ENCODE measurements at places on chromosomes 1 and 21.

GRCh38 chr1:90434460-90434859 is 282.6 kb downstream of the BARHL2 start:
- DNase-seq, result no peak

- DNase-seq, result no peak
These were observed 25.1 kb upstream of the HTR1D start for GRCh38 chr1:23242414-23242813.

DNA sequence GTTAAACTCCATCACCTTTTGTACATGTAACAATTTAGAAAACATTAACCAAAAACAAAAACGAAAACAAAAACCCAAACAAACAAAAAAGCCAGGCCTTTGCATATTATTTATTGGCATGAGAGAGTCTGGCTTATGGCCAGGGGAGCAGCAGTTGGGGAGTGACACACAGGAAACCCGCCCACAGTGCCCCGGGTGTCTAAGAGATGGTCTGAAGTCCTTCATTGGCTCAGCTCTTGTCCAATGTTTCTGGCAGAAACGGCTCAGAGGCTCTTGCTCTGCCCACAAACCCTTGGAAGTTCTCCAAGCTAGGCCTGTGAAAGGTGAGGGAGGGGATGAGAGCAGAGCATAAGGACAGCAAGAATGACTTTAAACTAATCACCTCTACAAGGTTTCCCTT is 131.5 kb downstream of the CNIH3 start:
- peak; percentile 79 for DNase-seq

DNA sequence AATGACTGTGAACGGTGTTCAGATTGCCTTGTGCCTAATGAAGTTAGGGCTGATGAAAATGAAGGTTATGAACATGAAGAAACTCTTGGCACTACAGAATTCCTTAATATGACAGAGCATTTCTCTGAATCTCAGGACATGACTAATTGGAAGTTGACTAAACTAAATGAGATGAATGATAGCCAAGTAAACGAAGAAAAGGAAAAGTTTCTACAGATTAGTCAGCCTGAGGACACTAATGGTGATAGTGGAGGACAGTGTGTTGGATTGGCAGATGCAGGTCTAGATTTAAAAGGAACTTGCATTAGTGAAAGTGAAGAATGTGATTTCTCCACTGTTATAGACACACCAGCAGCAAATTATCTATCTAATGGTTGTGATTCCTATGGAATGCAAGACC is 96.6 kb downstream of the ZFYVE9 start:
- DNase-seq, result no peak

DNA sequence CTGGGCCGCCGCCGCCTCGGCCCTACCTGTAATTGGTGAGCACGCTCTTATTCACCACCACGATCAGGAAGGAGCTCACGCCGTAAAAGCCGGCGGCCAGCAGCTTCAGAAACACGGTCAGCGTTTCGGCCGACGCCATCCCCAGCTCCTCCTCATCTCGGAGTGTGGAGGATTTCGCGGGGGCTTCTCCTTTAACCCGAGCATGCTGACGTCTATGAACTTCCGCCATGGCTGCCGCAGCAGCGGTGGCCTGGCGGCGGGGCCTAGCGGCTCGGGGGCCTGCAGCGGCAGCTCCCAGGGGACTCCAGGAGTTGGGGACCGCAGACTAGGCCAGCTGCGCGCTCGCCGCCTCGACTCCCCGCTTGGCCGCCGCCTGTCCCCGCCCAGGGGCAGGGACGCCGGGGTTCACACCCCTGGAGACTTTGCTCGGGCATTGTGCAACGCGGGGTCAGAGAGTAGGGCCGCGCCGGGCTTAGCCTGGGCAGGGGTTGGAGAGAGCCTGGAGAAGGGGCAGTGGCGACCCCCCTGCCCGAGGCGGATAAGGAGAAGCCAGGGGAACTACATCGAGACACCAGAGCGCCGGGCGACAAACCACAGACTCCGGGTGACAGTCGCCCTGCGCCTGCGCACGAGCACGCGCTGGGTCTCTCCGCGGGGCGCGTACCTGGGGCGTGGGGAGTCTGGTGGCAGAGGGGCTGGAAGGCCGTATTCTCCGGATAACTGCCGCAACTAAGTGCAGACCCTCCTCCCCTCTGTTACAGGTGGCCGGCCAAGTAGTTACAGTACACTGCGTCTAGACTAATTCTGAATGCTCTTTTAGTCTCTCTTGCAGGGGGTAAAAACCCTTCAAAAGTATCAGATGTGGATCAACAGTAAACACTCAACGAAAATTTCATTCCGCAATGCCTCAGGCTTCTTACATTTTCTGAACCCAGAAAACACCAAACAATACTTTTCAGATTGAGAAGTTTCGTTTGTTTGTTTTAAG is at the start of gene SLC35D1:
Gene SLC35D1 (minus strand): TSS at position 364 of the 988 bp plus-strand sequence. CDS start 135 bp downstream, at position 229.
- peak; percentile 91 for DNase-seq

- peak; percentile 8 for DNase-seq
These were observed 941 bp upstream of the TBCE start for GRCh38 chr1:235366286-235366685.

DNA sequence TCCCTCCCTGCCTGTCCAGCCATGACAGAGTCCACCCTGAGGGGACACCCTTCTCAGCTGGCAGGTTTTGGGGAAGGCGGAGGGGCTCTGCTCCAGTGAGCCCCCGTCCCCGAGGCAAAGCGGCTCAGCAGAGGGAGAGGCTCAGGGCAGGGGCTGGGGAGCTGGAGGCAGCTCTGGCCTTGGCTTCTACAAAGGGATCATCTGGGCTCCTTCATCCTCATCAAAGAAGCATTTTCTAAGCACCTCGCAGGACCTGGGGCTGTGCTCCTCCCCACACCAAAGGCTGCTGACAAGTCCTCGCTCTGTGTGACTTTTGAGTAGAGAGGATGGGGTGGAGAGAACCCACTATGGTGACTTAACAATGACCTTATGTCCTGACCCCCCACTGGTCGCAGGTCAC is 21.0 kb upstream of the CLSTN1 start:
- DNase-seq, result no peak

DNA sequence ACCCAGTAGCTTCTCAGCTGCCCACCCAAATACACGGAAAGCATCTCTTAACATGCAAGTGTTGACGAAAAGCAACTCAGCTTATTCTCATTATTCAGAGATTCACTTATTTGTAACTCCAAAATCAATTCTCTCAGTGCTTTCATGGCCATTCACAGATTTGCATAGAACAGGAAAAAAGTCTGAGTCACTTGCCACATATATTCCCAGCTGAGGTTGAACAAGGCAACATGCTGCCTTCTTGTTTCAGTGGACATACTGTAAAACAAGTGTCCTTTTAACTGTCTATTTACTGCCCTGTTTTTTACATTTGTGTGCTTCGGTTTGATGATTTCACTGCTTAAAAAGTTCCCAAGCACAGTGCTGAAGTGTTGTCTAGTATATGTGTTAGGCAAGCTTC is 273.0 kb downstream of the LTN1 start:
- DNase-seq, result no peak

- DNase-seq, result no peak
These were observed 254.9 kb downstream of the RHOU start for GRCh38 chr1:228989992-228990827.

DNA sequence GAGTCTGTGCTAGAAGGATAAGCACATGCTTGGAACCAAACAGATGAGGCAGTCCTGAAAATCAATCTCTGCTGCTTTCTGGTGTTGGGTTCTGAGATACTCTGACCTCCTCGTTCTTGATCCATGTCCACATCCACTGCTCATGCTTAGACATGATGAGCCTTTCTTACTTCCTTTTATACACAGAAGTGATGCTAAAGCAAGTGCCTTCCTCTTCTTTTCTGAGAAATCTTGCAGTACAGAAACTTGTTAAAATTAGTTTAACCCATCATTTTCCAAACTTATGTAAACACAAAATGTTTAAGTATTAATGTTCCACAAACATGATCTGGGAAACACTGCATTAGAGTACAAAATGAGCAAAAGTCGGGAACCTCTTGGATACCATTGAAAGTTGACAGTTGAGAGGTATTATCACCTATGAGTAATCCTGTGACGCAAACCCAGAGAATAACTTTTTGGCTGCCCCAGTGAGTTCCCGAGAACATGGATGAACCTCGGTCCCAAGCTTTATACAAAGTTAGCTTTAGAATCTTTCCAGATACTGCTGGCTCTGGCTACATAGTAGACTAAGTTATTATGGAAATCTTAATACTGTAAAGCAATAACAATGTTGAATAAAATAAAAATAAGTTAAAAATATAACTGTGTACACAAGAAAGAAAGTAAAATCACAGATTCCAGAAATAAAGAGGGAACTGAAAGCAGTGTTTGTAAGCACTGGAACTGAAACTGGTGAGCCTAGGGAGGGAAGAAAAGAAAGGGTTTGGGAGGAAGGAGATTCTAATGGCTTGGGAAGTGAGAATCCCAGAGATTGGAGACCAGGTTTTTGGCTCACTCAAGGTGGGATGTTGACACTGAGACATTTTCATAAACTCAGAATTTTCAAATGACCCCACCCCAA is 429.3 kb upstream of the RUNX1 start:
- no peak for DNase-seq

- no peak for DNase-seq
These were observed 2.5 kb downstream of the CSDE1 start for GRCh38 chr1:114755006-114755931.

DNA sequence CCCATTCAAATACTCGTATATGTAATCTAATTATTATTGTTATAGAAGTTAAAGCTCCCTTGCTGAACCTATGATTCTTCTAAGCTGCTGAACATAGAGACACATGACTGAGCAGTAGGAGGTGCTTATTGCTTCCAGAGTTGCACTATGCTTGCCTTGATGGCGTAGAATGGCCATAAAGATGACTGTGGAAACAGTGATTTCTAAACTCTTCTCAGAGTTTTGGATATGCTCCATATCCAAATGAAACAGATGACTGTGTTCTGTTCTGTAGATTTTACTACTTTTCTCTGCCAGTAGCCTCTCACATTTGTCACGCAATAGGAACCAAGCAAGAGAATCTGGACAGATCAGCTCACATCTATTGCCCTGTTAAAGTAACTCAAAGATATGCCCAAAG is 88.1 kb upstream of the CACYBP start:
- DNase-seq, result no peak

- DNase-seq, result no peak
These were observed 18.8 kb upstream of the SCCPDH start for GRCh38 chr1:246705368-246705767.

GRCh38 chr1:77891200-77891599 is 2.8 kb downstream of the NEXN start:
- no peak for DNase-seq

- no peak for DNase-seq
These were observed 36.8 kb upstream of the PODN start for GRCh38 chr1:53025034-53025768.

DNA sequence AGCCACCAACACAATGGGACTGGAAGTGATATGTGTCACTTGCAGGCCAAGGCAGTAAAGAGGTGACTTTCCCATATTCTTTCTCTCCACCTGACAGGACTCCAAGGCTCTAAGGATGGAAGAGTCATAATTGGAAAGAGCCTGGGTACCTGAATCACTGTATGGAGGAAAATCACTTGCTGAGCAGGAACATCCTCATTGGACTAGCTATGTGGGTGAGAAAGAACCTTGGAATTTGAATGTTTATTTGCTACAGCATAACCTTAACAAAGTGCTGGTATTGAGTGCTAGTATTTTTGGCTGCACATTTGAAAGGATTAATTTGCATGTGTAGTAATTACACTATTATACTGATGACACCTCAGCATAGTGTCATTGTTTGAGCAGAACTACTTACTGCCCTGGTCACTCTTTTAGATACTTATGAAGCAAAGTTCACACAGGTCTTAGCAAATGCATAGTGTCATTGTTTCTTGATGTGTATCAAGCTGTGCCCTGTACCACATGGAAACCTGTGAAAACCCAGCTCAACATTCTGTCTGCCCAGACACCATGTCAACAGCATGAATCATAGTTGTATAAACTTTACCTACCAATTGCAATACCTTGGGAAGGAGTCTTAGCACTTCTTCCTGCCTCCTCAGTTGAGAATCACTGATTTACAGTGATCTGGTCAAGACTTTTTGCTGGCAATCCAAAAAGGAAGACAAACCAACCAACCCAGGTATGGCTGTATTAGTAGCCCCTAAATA is 5.1 kb upstream of the S100A10 start:
- DNase-seq, result no peak

GRCh38 chr21:34801519-34802132 is 132.8 kb downstream of the CLIC6 start:
- DNase-seq, result peak; percentile 62

GRCh38 chr1:172774561-172774960 is 115.7 kb downstream of the FASLG start:
- no peak for DNase-seq

DNA sequence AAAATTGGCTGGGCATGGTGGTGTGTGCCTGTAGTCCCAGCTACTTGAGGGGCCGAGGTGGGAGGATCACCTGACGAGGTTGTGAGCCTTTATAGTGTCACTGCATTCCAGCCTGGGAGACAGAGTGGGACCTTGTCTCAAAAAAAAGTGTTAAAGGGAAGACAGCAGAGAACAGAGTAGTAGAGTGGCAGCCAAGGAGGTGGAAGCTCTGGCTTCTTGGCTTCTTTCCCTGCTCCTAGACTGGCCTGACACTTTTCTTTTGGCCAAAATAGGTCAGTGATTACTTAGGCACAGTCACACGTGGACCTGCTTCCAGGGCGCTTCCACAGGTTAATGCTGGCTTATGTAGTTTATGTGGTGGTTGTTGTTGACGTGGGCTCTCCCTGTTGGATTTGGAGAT is 3.2 kb downstream of the DIP2A start:
- no peak for DNase-seq

GRCh38 chr1:202680586-202681352 is 29.5 kb downstream of the SYT2 start:
- no peak for DNase-seq

- DNase-seq, result peak; percentile 12
These were observed at the start of gene BSND for GRCh38 chr1:54998677-54999076. Gene BSND (plus strand): TSS chr1:54998933. CDS start chr1:54999187, 254 bp downstream.

GRCh38 chr1:27109103-27109822 is 45.7 kb downstream of the SLC9A1 start:
- DNase-seq, result peak; percentile 36

GRCh38 chr1:14884614-14885175 is 268.9 kb upstream of the TMEM51 start:
- DNase-seq, result no peak

DNA sequence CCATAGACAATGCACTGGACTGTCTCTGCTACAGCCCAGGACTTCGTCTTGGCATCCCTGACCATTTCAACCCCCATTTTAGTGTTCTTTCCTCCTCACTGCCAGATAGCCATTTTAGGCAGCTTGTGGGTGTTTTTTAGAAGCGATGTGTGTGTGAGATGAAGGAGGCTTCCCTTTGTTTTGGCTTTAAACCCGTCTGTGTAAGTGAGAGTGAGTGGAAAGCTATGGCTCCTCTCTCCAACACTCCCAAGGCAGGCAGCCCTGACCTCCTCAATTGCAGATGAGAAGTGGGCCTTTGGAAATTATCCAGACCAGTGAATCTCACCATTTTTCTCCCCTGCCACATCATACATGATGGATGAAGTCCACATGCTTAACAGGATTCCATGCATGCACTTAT is 70.3 kb upstream of the PGBD5 start:
- no peak for DNase-seq

GRCh38 chr1:78003882-78004718 is 639 bp upstream of the DNAJB4 start:
- peak; percentile 88 for DNase-seq
